ENCODE measurements at places on chromosomes 16 and 17. TPM values are rescaled to one million over a fixed set of nuclear protein-coding genes. Genes with fewer than 3 reads are reported as not detected.

Gene FBXL20
- polyA plus RNA-seq, result 12.1 TPM

Gene MT1A
- polyA plus RNA-seq, result not detected

Gene LITAFD
- 0.36 TPM for polyA plus RNA-seq

Gene CFAP97D1
- 0.06 TPM for polyA plus RNA-seq

Gene IL17C
- polyA plus RNA-seq, result not detected

Gene C16orf78
- polyA plus RNA-seq, result not detected

Gene NEUROD2
- 0.04 TPM for polyA plus RNA-seq

Gene MRPL58
- 27.4 TPM for polyA plus RNA-seq

Gene DRC7
- 3.3 TPM for polyA plus RNA-seq

Gene TRPV2
- 3.2 TPM for polyA plus RNA-seq

Gene SAT2
- 145 TPM for polyA plus RNA-seq

- no peak for DNase-seq
These were observed 126.5 kb upstream of the RCVRN start for GRCh38 chr17:10031606-10032005.

DNA sequence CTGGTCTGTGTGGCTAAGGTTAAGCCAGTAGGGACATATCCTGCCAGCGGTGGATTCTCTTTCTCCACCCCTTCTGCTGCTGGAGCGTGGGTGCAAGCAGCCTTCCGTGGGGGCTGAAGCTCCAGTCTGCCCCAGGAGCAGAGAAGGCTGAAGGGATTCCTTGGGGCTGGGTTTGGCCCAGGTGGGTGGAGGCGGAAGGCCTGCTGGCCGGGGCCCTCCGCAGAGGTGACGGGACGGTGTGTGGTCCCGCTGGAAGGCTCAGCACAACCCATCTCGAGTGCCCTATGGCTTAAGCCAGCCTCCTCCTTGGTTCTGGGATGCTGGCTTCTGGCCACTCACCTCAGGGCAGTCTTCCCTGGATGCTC lies 13.1 kb downstream of the TIMM22 start:
- DNase-seq, result no peak

DNA sequence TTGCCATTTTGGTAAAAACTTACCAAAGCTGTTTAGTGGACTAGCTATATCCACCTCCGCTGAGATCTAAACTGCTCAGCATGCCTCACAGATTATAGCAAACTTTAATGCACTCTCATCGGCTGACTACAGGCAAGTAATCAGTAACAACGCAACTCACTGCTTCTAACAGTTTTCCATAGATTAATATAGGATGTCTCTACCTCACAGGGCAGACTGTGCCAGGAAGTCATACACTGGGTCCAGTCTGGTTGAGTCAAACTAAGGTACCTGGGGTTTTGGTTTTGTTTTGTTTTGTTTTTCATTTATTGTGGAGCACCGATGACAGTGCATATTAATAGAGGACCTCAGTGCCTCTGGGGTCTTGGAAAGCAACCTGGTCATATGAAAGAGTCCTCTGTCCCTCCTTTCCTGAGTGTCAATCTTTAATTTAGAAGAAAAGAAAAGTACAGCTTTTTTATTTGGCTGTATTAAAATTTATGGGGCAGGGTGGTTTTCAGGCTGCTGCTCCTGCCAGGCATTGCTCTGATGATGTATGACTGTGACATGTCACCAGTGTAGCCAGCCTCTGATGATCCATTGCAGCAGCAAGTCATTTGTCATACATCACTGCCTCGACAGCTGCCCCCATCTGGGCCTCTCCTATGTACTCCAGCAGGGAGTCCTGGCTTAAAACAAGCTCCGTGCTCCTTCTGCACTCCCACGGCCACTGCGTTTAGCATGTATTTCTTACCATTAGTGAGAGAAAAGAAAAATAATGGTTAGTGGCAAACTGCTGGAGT lies 854.1 kb downstream of the KCNJ2 start:
- peak; percentile 77 for DNase-seq

GRCh38 chr16:9429646-9430330 lies 338.3 kb downstream of the HAPSTR1 start:
- no peak for DNase-seq

DNA sequence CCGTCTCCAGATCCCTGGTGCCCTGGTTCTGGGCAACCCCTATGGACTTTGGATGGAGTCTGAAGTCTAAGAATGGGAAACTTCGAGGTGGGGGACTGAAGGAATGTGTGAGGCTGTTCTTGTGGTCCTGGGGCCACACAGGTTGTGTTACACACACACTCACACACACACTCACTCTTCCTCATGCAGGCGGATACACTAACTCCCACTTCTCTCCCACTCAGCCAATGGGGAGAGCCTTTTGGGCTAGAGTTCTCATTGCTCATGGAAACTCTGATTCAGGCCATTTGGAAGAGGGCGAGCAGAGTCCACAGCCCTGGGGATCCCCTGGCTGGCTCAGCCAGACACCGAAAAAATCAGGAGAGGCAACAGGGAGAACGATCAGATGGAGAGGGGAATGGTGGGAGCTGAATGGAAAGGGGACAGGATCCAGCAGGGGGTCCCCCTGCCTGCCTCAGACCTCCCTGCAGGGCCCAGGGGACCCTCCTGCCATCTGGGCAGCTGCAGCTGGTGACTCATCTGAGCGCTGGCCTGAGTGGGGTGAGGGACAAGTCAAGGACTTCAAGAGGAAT lies 9.1 kb downstream of the IGFBP4 start:
- DNase-seq, result no peak

GRCh38 chr17:17298108-17298507 lies 5.1 kb upstream of the NT5M start:
- DNase-seq, result no peak

DNA sequence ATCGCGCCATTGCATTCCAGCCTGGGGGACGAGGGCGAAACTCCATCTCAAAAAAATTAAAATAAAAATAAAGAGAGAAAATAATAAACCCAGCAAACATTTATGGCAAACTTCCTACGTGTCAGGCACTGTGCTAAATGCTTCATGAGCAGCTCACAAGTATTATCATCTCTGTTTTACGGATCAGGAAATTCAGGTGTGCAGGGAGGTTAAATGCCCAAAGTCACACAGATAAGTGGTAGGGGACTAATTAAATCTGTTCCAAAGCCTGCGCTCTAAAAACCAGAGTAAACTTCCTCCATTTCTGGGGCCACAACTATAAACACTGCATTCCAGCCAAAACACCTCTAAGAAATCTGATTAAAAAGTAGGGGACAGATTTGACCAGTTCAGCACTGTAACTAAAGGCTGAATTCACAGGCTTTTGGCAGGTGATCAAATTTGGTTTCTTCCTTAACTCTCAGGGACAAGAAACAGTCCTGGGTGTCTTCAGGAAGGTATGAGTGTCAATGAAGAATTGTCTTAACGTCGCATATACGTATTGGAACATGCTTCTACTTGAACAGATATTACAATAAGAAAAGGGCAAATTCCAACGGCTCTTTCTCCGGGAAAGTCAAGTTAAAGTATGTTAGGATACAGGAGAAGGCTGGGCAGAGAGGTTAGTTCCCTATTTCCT lies 996 bp downstream of the STRADA start:
- DNase-seq, result peak; percentile 8

DNA sequence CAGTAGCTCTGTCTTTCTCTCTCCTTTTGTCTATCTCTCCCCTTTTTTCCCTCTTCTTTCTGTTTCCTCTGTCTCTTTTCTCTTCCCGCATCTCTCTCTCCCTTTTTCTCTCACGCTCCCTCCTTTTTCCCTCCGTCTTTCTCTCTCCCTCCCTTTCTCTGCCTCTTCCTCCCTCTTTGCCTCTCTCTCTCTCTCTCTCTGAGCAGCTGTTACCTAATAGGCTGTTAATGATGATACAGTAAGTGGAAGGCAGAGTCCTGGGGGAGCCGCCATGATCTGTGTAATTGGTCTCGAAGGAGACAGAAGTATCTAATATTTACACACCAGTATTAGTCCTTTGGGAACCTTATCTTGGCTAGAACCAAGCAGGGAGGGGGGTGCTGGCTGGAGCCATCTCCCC lies 136.1 kb upstream of the CIBAR2 start:
- DNase-seq, result no peak

GRCh38 chr16:85231959-85232358 lies 119.7 kb upstream of the CIBAR2 start:
- no peak for DNase-seq

DNA sequence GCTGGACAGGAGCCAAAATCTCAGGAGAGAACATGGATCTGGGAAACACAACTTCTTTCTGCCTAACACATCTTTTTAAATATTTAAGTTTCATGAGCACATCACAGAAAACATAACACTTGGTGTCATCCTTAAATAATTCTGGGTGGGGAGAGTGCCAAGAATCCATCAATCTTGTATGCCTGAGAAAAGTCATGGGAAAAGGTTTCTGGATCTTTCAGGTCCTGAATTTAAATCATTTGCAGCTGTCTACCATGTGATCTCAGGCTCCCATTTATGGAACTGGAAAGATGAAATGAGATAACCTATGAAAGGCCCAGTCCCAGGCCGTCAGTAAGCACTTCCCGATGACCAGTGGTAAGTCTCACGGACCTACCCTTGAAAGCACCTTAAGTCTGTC lies 15.1 kb downstream of the CDH11 start:
- no peak for DNase-seq

DNA sequence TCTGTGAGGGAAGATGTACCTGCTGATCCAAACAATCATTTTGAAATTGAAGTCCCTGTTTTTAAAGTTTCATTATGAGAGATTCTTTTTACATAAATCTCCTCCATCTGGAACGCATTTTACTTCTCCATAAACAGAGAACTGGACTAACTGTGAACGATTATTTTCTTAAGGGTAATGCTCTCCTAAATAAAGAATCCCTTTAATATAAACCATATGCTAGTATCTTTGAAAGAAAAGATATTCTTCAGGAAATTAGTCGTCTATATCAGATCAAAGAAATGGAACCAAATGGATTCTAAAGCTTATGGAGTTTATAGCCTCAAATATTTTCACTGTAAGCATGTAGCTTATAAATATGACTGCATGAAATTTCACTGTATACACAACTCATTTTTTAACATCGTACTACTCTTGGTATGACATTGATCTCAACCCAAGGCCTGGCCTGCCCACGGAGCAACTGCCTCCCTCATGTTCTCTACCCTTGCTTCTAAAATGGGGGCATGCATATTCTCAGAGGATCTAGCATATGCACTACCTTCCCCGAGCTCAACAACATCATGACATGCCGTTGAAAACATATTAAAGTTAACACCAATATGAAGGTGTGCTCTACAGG lies 66.4 kb downstream of the MYH10 start:
- no peak for DNase-seq

DNA sequence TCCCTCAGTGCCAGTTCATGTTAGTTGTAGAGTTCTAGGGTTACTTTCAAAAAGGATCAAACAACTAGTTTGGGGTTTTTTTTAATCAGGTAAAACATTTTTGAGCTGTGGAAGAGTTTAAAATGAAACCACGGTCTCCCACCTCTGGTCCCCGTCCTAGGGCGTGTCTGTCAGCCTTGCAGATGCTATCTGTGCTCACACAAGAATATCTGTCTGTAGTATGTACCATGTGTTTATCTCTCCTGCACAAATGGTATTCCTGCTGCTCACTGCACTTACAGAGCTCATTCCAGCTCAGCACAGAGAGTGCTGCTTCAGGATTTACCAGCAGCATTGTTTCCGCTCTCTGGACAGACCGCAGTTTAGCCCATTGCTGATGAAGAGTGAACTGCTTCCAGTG lies 38.9 kb downstream of the UBN1 start:
- no peak for DNase-seq

GRCh38 chr16:27182906-27183405 lies 20.4 kb upstream of the KDM8 start:
- DNase-seq, result no peak

DNA sequence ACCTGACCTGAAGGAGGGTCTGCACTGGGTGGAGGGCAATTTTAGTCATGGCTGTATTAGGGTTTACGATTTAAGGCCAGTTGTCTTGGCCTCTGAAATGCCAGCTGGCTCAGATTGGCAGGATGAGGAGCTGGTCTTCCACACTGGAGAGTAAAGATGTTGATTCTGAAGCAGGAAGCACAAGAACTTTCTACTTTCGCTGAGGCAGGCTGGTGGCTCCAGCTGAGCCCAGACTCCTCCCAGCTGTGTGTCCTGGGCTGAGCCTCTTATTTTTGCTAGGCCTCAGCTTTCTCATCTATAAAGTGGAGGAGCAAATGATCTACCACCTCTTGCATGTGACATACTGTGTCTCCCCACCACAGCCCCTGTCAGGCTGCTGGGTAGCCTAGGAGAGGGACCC lies 74.4 kb downstream of the MRM1 start:
- DNase-seq, result no peak

DNA sequence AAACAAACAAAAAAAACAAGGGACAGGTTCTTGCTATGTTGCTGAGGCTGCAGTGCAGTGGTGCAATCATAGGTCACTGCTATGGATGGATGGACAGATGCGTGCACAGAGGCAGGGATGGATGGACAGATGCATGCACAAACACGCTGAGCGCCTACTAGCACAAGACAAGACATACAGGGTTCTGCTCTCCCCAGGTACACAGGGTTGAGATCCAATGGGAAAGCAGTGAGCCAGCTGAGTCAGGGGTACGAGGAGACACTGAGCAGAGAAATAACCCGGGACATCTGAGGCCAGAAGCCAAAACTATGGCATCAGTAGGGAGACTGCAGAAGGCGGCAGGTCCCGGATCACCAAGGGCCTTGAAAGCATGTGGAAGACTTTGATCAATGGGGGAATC lies 6.2 kb downstream of the IL32 start:
- no peak for DNase-seq

DNA sequence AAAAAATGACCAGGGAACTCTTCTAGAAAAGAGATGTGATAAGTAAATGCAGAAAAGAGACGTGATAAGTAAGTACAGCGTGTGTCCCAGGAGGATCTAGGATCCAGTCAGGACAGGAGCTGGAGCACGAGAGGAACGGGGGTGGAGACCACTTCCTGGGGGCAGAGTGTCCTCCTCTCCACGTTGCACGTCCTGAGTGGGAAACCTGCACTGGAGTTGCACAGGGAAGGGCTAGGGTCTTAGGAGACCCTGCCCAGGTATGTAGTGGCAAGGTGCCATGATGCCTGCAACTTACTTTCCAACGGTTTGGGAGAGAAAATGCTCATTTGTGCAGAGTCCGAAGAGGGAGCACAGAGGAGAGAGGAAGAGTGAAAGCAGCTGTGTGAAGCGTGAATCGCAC lies 55.8 kb downstream of the RNF213 start:
- DNase-seq, result no peak

DNA sequence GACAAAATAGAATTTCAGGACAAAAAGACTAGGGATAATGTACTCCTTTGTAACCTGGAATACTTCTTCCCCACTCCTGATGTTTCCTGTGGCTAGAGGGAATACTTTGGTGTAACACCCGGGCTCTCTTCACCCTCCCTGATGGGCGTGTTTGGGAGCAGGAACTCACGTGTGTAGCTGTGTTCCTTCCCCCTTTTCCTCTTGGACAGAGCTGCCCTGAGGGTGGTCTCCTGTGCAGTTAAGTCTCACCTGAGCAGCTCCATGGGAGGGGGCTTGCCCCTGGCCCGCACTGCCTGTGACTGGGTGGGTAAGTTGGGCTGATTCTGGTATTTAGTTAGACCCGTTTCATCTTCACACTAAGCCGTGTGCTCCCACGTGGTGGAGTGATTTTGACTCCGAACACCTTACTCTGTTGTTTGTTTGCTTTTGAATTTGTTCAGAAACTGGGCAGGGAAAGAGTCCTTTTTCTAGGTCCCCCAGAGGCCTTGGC lies 87.9 kb downstream of the OR1D5 start:
- DNase-seq, result no peak
